ENCODE measurements at places on chromosomes 5 and 9.

GRCh38 chr5:170636801-170637477, 133.1 kb downstream of the KCNIP1 start:
- DNase-seq, result no peak

GRCh38 chr5:124789104-124789605, 42.7 kb upstream of the ZNF608 start:
- no peak for DNase-seq

DNA sequence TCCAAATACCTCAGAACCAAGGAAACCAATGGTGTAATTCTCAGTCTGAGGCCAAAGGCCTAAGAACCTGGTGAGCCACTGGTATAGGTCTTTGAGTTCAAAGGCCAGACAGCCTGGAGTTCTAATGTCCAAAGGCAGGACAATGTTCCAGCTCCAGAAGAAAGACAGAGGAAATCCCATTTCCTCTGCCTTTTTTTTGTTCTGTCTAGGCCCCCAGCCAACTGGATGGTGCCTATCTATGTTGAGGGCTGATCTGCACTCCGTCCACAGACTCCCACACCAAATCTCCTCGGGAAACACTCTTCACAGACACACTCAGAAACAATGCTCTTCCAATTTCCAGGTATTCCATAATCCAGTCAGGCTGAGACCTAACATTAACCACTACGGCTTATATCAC, 30.1 kb downstream of the FNIP1 start:
- DNase-seq, result no peak

DNA sequence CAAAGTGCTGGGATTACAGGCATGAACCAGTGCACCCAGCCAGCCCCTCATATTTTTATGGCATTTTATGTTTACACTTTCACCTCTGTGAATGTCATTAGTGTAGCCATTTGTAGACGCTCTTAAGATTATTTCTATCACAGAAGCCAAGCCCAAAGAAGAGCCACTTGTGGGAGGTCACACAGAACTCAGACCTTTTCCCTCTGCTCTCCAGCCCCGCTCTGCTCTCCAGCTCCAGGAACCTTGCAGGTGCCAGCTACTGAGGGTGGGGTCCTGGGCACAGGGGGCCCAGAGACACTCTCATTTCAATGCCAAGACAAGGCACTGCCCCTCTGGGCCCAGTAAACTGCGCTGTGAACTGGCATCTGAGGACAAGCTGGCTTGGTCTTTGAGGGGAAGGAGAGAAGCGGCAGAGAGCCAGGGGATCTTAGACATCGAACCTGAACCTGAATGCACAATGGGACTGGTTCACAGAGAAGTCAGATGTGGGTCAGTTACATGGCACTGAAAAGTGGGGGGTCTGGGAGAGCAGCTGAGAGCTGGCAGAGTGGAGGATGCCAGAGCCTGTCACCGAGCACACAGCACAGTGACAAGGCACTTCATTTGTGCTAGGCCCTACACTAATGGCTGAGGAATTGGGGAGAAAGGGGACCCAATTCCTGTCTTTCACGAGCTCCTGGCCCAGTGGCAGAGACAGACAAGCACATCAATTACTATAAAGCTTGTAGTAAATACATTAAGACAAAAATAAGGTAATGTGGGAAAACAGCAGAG, 16.7 kb downstream of the ANXA6 start:
- no peak for DNase-seq

DNA sequence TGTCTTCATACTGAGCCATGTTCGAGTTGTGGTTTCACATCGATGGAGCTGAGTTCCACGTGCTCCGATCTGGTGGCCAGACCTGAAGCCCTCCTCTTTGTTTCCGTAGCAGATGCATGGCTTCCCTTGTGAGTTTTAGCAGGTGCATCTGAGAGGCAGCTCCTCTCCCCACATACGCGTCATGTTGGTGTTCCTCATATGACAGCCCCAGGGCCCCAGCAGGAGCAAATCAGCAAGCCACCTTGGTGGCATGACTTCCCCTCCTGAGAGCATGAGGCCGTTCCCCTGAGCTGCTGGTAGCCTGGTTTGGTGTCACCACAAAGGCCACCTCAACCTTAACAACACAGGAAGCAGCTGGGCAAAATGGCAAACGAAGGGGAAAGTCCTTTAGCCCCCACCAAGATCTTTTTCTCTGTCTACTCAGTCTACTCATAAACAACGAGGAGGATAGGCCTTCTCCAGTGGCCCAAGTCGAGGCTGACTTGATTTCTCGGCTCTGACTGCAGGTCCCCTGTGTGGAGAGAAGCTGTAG, 5.9 kb downstream of the CYFIP2 start:
- no peak for DNase-seq

DNA sequence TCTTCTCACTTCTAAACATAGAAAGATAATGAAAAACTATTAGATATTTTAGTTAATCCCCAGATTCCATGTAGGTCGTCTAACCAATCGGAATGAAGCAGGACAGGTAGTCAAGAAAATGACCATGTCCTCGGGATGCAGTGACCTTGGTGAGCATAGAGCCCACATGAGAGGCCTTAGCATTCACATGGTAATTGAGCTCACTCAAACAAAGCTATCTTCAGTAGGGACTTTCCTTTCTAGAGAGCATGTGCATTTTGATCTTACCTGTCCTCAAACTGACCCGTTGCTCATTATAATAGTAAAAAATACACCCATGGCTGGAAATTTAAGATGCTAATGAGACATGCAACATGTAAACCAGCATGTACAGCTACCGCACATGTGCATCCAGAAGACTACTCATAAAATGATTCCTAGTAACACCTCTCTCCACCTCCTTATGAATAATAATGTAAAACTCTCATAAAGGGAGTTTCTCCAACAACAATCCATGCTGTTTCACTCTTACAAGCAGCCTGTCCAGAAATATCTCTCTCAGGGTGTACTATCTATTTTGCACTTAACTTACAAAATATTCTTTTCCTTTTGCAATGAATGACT, 274.0 kb upstream of the CDH9 start:
- DNase-seq, result no peak

All from hepatic stellate cell (primary cell).